ENCODE measurements at places on chromosomes 6 and 20. TPM values are rescaled to one million over a fixed set of nuclear protein-coding genes. Genes with fewer than 3 reads are reported as not detected.

GRCh38 chr20:492159-492558 lies 29.8 kb upstream of the TBC1D20 start:
- no peaks in the 10 kb centered on the region for H3K4me1 ChIP-seq
- H3K27me3 ChIP-seq: no peaks in the 10 kb centered on the region
- H3K36me3 ChIP-seq: peaks cover 44% of the 10 kb centered on the region
- H3K27ac ChIP-seq: no peak overlapping the region

GRCh38 chr20:1637226-1637625 lies 17.4 kb upstream of the SIRPB1 start:
- peaks cover 49% of the 10 kb centered on the region for H3K36me3 ChIP-seq
- no peak overlapping the region for H3K4me3 ChIP-seq
- H3K27ac ChIP-seq: no peak overlapping the region
- H3K4me1 ChIP-seq: peaks cover 20% of the 10 kb centered on the region
- DNase-seq: no peak

- H3K4me1 ChIP-seq: peaks cover 13% of the 10 kb centered on the region
- no peaks in the 10 kb centered on the region for H3K27me3 ChIP-seq
- peaks cover 23% of the 10 kb centered on the region for H3K36me3 ChIP-seq
- no peak for DNase-seq
- no peak overlapping the region for H3K4me3 ChIP-seq
- no peak overlapping the region for H3K27ac ChIP-seq
Measured at GRCh38 chr6:105522626-105523322, 119.9 kb upstream of the PREP start.

- no peak overlapping the region for H3K4me3 ChIP-seq
- peaks cover 3% of the 10 kb centered on the region for H3K4me1 ChIP-seq
- no peak overlapping the region for H3K27ac ChIP-seq
- no peaks in the 10 kb centered on the region for H3K36me3 ChIP-seq
Measured at GRCh38 chr20:40682104-40682981, 6.7 kb downstream of the MAFB start.

DNA sequence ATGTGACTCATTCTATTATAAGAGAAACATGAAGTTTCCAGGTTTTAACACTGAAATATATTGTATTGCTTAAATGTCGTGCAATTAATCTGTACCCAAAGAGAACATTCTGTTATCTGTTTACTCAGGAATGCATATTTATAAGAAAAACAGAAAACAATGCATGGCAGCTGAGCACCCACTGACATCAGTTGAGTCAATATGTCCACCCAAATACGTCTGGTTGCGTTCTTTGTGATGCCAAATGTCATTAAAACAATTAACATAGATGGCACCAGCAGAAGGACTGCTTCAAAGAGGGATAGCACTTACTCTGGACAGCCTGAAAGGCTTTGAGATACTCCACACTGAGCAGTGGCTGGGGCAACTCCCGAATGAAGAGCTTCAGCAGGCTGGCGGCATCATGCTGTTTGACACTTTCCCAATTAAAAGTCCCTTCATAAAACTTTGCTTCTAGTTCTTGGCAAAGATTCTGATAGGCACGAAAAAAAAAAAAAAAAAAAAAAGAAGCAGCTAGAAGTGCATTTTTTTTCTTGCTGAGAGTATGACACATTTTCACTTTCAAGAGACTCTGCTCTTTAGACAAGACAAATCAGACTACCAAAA lies 102.3 kb downstream of the ARHGAP18 start:
- H3K4me3 ChIP-seq: no peak overlapping the region
- peaks cover 20% of the 10 kb centered on the region for H3K36me3 ChIP-seq
- no peaks in the 10 kb centered on the region for H3K27me3 ChIP-seq

DNA sequence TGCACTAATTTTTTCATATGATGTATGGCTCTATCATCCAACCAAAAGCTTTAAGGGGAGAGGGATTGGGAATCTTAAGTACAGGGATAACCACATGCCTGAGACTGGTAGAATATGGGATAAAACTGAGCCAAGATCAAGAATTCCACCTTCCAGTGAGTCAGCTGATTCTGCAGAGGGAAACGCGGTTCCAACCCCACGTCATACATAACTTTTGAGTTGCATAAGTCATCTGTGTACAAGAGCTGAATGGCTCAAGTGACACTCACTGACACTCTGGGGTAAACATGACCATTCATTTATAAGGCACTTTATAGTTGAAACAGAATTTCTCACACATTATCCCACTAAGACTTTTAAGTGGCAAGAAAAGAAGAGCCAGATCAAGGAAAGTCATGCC lies 16.4 kb downstream of the TRIM27 start:
- H3K36me3 ChIP-seq: peaks cover 74% of the 10 kb centered on the region
- H3K27me3 ChIP-seq: no peaks in the 10 kb centered on the region
- peaks cover 3% of the 10 kb centered on the region for H3K4me1 ChIP-seq
- DNase-seq: no peak

- no peak overlapping the region for H3K27ac ChIP-seq
- no peak overlapping the region for H3K4me3 ChIP-seq
- H3K27me3 ChIP-seq: no peaks in the 10 kb centered on the region
- no peak for DNase-seq
- no peaks in the 10 kb centered on the region for H3K4me1 ChIP-seq
- no peaks in the 10 kb centered on the region for H3K36me3 ChIP-seq
Measured at GRCh38 chr6:56509031-56509430, 133.7 kb downstream of the DST start.

GRCh38 chr20:22303523-22303922 lies 280.8 kb downstream of the FOXA2 start:
- no peak overlapping the region for H3K4me3 ChIP-seq
- H3K36me3 ChIP-seq: no peaks in the 10 kb centered on the region
- H3K27ac ChIP-seq: no peak overlapping the region
- H3K4me1 ChIP-seq: no peaks in the 10 kb centered on the region
- no peak for DNase-seq

GRCh38 chr20:62297449-62298227 lies 5.2 kb upstream of the ADRM1 start:
- no peak overlapping the region for H3K27ac ChIP-seq
- H3K36me3 ChIP-seq: no peaks in the 10 kb centered on the region
- no peak overlapping the region for H3K4me3 ChIP-seq
- no peak for DNase-seq
- no peaks in the 10 kb centered on the region for H3K27me3 ChIP-seq

The DEF6 gene
- 194 TPM for total RNA-seq

GRCh38 chr20:47757145-47758035 lies 27.9 kb downstream of the SULF2 start:
- H3K4me1 ChIP-seq: no peaks in the 10 kb centered on the region
- DNase-seq: no peak
- H3K27ac ChIP-seq: no peak overlapping the region

- no peaks in the 10 kb centered on the region for H3K27me3 ChIP-seq
- H3K36me3 ChIP-seq: peaks cover 17% of the 10 kb centered on the region
- peaks cover 87% of the 10 kb centered on the region for H3K4me1 ChIP-seq
- H3K27ac ChIP-seq: peak overlapping the region; percentile 89
Measured at GRCh38 chr20:49675368-49676151, 38.1 kb downstream of the B4GALT5 start.

DNA sequence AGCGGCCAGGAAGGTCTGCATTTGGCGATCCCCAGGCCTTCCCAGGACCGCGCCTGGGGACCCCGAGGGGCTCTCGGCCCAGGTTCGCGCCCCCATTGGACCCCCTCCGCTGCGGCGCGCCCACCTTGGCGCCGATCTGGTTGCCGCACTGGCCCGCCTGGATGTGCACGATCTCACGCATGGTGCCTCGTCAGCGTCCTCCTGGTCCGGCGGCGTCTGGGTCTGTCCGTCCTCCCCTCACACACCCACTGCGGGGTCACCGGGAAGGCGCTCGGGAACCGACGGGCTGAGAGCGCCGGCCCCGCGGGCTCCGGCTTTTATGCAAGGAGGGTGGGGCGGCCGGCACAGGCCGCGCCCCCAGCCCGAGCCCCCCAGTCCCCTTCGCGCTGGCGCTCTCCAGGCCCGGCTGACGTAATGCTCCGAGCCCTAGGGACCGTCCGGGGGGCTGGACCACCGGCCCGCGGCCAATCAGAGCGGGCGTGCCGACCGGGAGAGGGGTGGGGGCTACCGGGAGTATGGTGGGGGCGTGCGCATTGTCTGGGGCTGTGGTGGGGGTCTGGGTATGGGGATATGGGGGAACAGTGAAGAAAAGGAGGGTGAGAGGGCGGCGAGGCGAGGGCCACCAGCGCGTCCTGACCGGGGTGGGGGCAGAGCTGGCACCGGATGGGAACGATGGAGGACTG lies at the start of gene TUBB2B:
TSS of gene TUBB2B (minus strand) at position 291 of the 683 bp plus-strand sequence. CDS start at position 181, 110 bp downstream.
- peaks cover 76% of the 10 kb centered on the region for H3K27me3 ChIP-seq
- peak within 1 kb of the TSS; percentile 42 for H3K4me3 ChIP-seq
- H3K36me3 ChIP-seq: peaks cover 2% of the 10 kb centered on the region

- H3K4me3 ChIP-seq: no peak overlapping the region
- H3K36me3 ChIP-seq: peaks cover 17% of the 10 kb centered on the region
- no peak for DNase-seq
- H3K27ac ChIP-seq: no peak overlapping the region
Measured at GRCh38 chr6:7903673-7904072, 6.9 kb downstream of the TXNDC5 start.

- no peak overlapping the region for H3K4me3 ChIP-seq
- H3K4me1 ChIP-seq: peaks cover 52% of the 10 kb centered on the region
- peaks cover 5% of the 10 kb centered on the region for H3K36me3 ChIP-seq
- H3K27ac ChIP-seq: peak overlapping the region; percentile 76
- DNase-seq: peak; percentile 82
Measured at GRCh38 chr6:134247231-134247833, 70.6 kb downstream of the SGK1 start.

The PI16 gene
- 2.0 TPM for total RNA-seq

The DEFB123 gene
- not detected for total RNA-seq

DNA sequence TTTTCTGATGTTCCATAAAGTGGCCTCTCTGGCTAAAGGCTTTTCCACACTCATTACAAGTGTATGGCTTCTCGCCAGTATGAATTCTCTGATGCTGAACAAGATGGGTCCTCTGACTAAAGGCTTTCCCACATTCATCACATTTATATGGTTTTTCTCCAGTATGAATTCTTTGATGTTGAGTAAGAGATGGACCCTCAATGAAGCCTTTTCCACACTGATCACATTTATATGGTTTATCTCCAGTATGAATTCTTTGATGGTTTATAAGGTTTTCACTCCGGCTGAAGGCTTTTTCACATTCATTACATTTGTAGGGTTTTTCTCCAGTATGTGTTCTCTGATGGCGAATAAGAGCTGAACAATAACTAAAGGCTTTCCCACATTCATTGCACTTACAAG lies 20.4 kb downstream of the ZNF184 start:
- H3K27ac ChIP-seq: no peak overlapping the region
- no peaks in the 10 kb centered on the region for H3K27me3 ChIP-seq
- no peak for DNase-seq
- no peak overlapping the region for H3K4me3 ChIP-seq
- H3K36me3 ChIP-seq: peaks cover 89% of the 10 kb centered on the region

DNA sequence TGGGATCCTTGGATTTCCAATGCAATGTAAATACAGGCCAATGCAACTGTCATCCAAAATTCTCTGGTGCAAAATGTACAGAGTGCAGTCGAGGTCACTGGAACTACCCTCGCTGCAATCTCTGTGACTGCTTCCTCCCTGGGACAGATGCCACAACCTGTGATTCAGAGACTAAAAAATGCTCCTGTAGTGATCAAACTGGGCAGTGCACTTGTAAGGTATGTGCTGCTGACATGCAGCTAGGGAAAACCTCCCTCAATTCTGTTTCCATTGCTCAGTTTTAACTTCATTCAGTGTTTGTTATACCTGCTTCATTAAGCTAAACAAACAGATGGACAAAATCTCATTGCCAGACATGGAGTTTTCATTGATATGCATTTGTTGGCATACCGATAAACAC lies 397.1 kb downstream of the ARHGAP18 start:
- H3K4me3 ChIP-seq: no peak overlapping the region
- DNase-seq: no peak
- no peaks in the 10 kb centered on the region for H3K36me3 ChIP-seq
- no peak overlapping the region for H3K27ac ChIP-seq
- no peaks in the 10 kb centered on the region for H3K4me1 ChIP-seq

GRCh38 chr6:11021714-11022113 lies 22.4 kb downstream of the ELOVL2 start:
- H3K27ac ChIP-seq: no peak overlapping the region
- no peaks in the 10 kb centered on the region for H3K4me1 ChIP-seq
- peaks cover 38% of the 10 kb centered on the region for H3K27me3 ChIP-seq
- no peak for DNase-seq
- H3K4me3 ChIP-seq: no peak overlapping the region

GRCh38 chr6:49744259-49744658 lies at the start of gene CRISP3:
CRISP3 (minus strand) TSS chr6:49744388; CDS start chr6:49744367, 21 bp downstream.
- no peak for DNase-seq
- no peaks in the 10 kb centered on the region for H3K4me1 ChIP-seq
- no peak within 1 kb of the TSS for H3K4me3 ChIP-seq
- no peak within 1 kb of the TSS for H3K27ac ChIP-seq
- H3K27me3 ChIP-seq: no peaks in the 10 kb centered on the region
- no peaks in the 10 kb centered on the region for H3K36me3 ChIP-seq

The GGTLC1 gene
- not detected for total RNA-seq

The TPX2 gene
- total RNA-seq: 148 TPM

GRCh38 chr20:2385496-2385895 lies 4.8 kb downstream of the TGM6 start:
- no peaks in the 10 kb centered on the region for H3K36me3 ChIP-seq
- peaks cover 3% of the 10 kb centered on the region for H3K27me3 ChIP-seq
- DNase-seq: no peak
- no peak overlapping the region for H3K27ac ChIP-seq
- no peak overlapping the region for H3K4me3 ChIP-seq
- H3K4me1 ChIP-seq: peaks cover 8% of the 10 kb centered on the region
